ENCODE measurements at places on chromosomes 5 and 9. TPM values are rescaled to one million over a fixed set of nuclear protein-coding genes. Genes with fewer than 3 reads are reported as not detected.
A peak's percentile ranks its signal among the peaks of the same experiment; 100 is the strongest.

PLPP1 gene
- 89.1 TPM for polyA plus RNA-seq

SHROOM1 gene
- 10.5 TPM for polyA plus RNA-seq

FGFR4 gene
- polyA plus RNA-seq: 187 TPM

DNA sequence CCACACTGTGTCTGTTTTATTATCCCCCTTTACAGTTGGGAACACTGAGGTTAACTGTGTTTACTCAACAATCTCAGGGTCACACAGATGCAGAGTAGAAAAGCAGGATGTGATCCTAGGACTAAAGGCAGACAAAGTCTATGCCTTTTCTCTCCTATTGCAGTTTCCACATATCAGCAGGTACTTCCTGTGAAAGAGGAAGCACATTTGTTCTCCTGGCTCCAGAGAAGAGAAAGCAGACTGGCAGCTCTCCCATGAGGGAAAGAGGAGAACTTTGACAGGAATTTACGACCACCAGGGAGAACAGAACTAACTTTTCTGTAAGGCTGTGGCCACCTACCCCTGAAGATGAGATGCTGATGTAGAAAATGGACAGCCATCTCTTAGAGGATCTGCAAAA is 84.2 kb upstream of the TNC start:
- DNase-seq: no peak

DNA sequence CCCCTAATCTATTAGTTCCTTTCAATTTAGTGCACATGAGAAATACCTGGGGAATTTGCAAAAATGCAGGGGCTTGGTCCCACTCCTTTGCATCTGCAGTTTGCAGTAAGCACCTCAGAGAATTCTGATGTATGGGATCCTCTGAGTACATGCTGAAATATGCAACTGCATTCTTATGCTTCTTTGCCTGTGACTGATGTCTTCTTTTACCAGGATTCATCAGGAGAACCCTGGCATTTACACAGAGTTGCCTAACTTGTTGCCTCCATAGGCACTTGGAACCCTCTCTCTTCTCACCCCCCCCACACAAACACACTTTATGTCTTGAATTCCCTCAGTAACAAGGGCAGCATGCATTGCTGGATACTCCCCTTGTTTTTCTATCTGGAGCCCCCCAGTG is 173.1 kb downstream of the KDM4C start:
- no peak for DNase-seq

DNA sequence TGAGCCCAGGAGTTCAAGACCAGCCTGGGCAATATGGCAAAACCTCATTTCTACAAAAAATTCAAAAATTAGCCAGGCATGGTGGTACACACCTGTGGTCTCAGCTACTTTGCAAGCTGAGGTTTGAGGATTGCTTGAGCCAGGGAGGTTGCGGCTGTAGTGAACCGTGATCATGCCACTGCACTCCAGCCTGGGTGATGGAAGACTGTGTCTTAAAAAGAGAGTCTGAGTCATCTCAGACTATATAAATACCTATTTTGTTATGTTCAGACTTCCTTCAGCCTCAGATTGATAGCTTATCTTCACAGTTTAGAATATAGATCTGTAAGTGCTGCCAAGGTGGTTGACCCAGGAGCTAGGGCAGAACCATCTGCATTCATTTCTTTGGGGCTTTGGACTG is 1.6 kb upstream of the PAIP2 start:
- no peak for DNase-seq

DNA sequence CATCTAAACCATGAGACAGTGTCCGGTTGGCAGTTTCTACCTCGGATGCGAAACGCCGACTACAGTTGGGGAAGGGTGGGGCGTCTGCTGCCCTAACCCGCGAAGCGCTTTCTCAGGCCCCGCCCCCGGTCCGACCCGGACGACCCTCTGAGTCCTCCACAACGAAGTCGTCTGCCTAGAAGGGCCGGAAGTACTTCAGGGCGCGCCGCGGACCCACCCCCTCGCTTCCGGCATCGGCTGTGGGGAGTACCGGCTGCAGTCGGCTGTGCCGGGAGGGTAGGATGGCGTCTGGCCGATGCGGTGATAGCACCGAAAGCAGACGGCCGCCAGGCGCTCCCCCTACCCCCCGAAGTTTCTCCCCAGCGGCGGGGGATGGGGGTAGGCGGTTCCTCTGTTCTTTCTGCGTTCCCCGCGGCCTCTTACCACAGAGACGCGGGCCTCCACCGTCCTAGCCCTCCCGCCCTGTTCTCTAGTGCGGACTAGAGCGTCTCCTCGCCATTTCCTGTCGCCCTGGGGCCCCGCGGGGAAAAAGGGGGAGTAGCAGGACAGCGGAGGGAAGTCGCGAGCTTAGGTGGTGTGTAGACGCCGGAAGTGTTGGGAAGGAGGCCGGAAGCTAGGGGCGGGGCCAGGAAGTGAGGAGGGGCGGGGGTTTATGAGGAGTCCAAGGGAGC is at the start of gene TRIM41:
Gene TRIM41, plus strand, starts transcription at position 224 of the 671 bp plus-strand sequence. CDS start 719 bp downstream, outside the sequence.
- DNase-seq: peak; percentile 97

DNA sequence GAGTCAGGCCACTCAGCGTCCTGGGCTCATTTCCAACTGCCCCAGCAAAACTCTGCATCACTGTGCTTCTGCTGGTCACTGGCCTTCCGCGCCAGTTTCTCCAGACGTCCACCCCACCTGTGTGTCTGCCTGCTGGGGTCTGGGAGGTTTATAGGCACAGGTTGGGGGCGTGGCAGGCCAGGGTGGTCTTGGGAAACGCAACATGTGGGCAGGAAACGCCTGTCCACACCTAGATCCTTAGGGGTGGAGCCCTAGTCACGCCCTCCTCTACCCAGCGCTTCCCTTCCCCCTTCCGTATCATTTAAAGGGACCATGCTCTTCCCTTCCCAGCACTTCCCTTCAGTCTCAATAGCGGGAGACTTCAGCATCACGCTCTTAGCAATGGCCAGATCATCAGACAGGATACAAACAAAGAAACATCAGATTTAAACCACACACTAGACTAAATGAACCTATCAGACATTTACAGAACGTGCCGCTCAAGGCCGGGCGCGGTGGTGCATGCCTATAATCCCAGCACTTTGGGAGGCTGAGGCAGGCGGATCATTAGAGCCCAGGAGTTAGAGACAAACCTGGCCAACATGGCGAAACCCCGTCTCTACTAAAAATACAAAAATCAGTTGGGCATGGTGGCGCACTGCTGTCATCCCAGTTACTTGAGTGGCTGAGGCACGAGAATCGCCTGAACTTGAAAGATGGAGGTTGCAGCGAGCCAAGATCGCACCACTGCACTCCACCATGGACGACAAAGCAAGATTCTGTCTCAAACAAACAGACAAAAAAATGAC is 11.8 kb upstream of the BTNL9 start:
- no peak for DNase-seq

- DNase-seq: no peak
Observed at GRCh38 chr5:27818888-27819287, 780.5 kb upstream of the CDH9 start.

DNA sequence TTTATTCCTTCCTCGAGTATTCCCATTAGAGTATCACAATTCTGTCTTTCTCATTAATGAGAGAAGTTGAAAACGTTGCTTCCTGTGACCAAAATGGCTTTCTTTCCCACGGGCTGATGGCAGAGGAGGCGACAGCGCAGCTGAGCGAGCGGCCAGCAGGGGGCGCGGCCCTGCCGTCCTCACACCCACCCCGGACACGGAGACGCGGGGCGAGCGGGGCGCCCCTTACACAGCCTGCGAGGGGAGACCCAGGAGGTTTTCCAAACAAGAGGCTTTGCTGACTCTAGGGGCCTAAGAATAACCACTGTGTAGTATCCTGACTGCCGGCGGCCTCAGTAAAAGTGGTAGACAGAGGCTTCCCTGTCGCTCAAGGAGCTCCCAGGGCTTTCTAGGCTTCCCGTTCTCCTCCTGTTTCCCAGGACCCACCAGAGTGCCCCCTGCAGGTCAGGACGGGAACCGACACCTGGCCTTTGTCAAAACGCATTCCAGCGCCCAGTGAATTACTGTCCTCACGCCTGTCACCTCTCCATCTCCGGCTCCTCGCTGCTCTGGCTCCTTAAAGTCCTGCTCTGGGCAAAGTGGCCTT is 27.3 kb upstream of the FGF1 start:
- DNase-seq: peak; percentile 97

DNA sequence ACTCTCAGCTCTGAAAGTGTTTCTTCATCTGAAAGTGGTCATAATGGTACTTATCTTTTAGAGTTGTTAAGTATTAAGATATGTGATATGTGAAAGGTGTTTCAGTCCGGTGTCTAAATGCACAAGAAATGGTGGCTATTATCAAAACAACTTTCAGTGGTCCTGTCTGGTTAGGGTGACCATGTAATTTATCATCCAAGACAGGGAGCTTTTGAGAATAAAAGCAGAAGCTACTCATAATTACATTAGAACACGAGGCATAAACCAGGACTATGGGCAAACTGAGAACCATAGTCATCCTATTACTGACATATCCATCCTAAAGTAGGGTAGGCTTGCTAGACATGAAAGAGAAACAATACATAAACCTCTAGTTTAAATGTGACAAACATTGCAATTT is 418.1 kb upstream of the SEMA6A start:
- no peak for DNase-seq

- no peak for DNase-seq
Observed at GRCh38 chr5:26894719-26895263, 143.6 kb downstream of the CDH9 start.

DNA sequence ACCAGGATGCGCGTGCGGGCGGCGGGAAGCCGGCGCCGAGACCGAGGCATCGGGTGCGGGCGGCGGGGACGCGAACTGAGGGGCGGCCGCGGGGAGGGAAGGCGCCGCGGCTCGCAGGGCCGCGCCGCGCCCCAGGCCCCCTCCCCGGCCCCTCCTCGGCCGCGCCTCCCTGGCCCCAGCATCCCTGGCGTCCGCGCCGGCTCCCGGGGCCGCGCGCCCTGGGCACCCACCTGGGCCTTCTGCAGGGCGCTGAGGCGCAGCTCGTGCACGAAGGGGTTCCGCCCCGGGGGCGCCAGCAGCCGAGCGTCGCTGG is 324 bp downstream of the LPCAT1 start:
- peak; percentile 85 for DNase-seq

GRCh38 chr5:164097749-164098148 is 592.3 kb downstream of the MAT2B start:
- no peak for DNase-seq

DNA sequence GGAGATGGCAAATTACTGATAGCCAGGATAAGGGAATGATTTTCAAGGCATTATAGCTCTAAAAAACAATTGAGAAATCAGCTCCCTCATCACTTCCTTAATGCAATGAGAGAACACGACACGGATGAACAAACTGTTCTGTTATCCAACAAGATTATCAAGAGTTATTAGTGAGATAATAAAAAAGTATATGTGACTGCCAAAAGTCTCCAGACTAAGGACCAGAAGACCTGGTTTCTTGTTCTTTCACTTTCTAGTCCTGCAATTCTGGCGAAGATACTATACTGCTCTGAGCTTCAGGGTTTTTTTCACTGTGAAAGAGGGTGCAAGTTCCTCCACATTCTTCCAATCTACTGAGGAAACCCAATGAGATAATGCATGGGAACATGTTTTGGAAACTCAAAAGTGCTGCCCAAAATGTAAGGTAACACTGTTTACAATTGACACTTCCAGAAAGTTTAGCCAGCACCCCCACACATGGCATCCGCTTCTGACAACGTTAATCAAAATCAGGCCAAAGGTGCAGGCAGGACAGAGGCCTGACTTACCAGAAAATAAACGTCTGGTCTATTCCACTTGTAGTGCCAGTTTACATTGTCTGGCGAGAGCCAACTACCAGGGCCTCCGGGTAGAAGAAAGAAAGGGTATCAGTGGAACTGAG is 254.2 kb downstream of the DOCK8 start:
- no peak for DNase-seq

- DNase-seq: no peak
Observed at GRCh38 chr9:88980740-88981203, 10.5 kb upstream of the S1PR3 start.

GRCh38 chr9:70564468-70565335 is 150.2 kb upstream of the KLF9 start:
- DNase-seq: no peak

DNA sequence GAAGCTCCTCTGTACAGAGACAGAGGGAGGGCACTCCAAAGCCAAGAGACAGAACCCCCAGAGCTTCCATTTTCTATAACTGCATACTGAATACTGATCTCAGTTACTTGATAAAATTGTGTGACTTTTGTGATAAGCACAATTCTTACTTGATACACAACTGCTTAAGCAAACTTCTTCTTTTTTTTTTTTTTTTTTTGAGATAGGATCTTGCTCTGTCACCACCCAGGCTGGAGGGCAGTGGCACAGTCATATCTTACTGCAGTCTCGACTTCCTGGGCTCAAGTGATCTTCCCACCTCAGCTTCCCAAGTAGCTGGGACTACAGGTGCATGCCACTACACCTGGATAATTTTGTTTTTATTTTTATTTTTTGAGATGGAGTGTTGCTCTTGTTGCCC is 252.1 kb upstream of the ZNF608 start:
- no peak for DNase-seq

DNA sequence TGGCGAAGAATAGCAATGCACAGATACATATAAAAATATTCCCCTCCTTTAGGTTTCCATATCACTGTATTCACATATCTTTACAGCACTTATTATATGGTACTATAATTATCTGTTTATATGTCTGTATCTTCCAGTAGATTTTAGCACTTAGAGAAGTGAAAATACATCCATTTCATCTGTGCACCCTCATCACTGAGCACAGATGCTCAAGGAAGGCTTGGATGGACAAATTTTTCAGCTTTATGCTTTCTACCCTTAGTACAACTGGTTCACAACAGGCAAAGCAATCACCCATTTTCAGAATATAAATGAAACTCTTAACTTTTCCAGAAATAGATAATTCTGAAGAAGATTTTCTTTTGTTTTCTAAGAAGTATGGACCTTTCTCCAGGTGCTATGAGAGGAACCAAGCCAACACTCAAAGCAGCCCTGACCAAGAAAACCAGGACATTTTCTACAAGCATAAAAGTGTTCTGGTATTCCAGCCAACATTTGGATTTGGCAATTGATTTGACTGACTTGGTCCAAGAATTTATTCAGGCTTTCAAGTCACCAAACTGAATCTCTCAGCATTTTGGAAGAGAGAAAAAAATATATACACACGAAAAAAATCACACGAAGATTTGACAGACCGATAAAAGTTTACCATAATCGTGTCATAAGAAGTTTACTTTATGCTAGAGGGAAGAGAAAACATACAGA is 170.2 kb upstream of the CD180 start:
- no peak for DNase-seq

DNA sequence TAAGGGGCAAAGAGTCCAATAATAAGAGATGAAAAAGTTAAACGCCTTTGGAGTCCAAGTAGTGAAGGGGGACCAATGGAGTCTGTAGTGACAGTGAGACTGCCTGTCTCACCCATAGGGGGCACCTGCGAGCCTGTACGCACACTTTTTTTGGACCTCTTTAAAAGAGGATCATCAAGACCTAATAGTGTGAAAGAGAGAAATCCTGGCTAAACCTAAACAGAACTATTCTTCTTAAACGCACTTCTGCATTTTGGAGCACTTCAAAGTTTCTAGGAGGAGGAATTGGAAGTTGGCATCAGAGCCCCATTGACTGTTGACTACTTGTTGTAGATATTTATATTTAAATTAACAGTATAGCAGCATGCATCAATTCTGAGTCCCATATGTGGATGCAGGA is 636.1 kb upstream of the KLF4 start:
- DNase-seq: no peak

Data from left lung (tissue), 14 donors.